Liver (tissue), 10 donors: ENCODE measurements at places on chromosomes 7 and 10. TPM values are rescaled to one million over a fixed set of nuclear protein-coding genes. Genes with fewer than 3 reads are reported as not detected.

NOS3 gene
- total RNA-seq = 5.4 TPM

GPRIN2 gene
- total RNA-seq = 1.3 TPM

HOXA9 gene
- 0.70 TPM for total RNA-seq

DNA sequence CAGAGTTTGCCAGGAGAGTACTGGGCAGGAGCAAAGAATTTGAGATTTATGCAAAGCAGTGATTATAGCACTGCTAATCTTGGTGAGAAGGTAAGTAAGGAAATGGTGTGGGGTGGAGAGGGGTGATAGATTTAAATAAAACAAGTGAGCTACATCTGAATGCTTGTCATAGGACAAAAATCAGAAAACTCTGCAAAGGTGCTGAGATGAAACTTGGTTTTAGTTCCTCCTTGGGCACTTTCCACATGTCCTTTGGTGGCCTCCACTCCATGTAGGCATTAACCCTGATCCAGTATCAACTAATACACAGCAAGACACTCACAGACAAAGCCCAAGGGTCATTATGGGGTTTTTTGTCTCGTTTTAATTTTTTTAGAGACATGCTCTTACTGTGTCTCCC is 25.7 kb upstream of the FAM107B start:
- H3K36me3 ChIP-seq = no peaks in the 10 kb centered on the region
- H3K27ac ChIP-seq = no peak overlapping the region
- H3K4me3 ChIP-seq = no peak overlapping the region

- H3K36me3 ChIP-seq = no peaks in the 10 kb centered on the region
- DNase-seq = no peak
- H3K4me1 ChIP-seq = peaks cover 4% of the 10 kb centered on the region
- H3K27me3 ChIP-seq = no peaks in the 10 kb centered on the region
Observed at GRCh38 chr7:112021379-112022044, 184.7 kb downstream of the DOCK4 start.

- no peak for DNase-seq
- no peak overlapping the region for H3K4me3 ChIP-seq
- no peak overlapping the region for H3K27ac ChIP-seq
- H3K4me1 ChIP-seq = no peaks in the 10 kb centered on the region
- no peaks in the 10 kb centered on the region for H3K27me3 ChIP-seq
Observed at GRCh38 chr7:104758504-104758903, 255.5 kb upstream of the KMT2E start.

GRCh38 chr10:43386981-43387677 is 15.7 kb downstream of the FXYD4 start:
- no peak for DNase-seq
- H3K4me1 ChIP-seq = peaks cover 3% of the 10 kb centered on the region
- no peak overlapping the region for H3K27ac ChIP-seq
- no peak overlapping the region for H3K4me3 ChIP-seq
- H3K36me3 ChIP-seq = peaks cover 63% of the 10 kb centered on the region
- no peaks in the 10 kb centered on the region for H3K27me3 ChIP-seq
